Adipose tissue (tissue), 3 donors: ENCODE measurements at places on chromosomes 1 and 21. TPM values are rescaled to one million over a fixed set of nuclear protein-coding genes. Genes with fewer than 3 reads are reported as not detected.

INSRR gene
- 0.07 TPM for polyA plus RNA-seq

ACOT11 gene
- 1.1 TPM for polyA plus RNA-seq

CACNA1E gene
- polyA plus RNA-seq = not detected

KIAA0040 gene
- polyA plus RNA-seq = 71.2 TPM

USF1 gene
- 35.0 TPM for polyA plus RNA-seq

FOXD3 gene
- 0.45 TPM for polyA plus RNA-seq

KRTAP10-7 gene
- not detected for polyA plus RNA-seq

IL6R gene
- polyA plus RNA-seq = 7.8 TPM
